ENCODE measurements at places on chromosomes 3 and 15.

GRCh38 chr3:194688946-194689345 lies 3.3 kb downstream of the FAM43A start:
- DNase-seq = no peak

- DNase-seq = no peak
Measured at GRCh38 chr15:89462198-89462912, 34.0 kb downstream of the RHCG start.

DNA sequence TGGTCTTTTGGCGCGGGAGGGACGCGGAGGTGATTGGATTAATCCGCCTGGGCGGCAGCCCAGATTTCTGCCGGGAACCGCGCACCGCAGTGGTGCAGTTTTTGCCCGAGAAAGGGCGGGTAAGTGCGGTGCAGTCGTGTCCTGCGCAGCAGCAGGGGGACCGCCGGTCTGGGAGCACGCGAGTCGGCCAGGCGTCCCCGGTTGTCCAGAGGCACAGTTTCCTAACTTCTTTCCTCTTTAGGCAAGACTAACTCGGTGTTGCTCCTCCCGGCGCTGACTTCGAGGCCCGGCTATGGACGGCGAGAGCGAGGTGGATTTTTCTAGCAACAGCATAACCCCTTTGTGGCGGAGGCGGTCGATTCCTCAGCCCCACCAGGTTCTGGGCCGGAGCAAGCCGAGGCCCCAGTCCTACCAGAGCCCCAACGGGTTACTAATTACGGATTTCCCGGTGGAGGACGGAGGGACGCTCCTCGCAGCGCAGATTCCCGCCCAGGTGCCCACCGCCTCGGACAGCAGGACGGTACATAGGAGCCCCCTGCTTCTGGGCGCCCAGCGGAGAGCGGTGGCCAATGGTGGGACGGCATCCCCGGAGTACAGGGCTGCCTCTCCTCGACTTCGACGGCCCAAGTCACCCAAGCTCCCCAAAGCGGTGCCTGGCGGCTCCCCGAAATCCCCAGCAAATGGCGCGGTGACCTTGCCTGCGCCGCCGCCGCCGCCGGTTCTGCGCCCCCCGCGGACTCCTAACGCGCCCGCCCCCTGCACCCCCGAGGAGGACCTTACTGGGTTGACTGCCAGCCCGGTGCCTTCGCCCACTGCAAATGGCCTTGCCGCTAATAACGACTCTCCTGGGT lies 736 bp downstream of the ARHGEF26 start:
- no peak for DNase-seq

- DNase-seq = no peak
Measured at GRCh38 chr3:178673529-178673928, 137.3 kb downstream of the KCNMB2 start.

DNA sequence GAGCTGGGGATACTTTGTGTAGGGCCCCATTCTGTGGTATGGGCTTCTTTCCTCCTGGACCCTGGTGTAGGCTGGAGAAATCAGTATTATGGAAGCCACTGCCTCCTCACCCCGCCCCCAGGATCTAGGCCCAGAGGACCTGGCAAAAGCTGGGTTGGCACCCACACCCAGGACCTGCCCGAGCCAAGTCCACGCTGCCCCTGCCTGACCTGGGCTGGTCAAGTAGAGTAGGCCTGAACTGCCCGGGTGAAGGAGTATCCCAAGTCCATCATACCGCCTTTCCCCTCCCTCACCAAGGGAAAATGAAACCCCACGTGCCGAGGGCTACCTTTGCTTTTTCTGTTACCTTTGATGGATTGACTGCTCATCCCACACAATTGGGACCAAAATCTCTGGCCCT lies 37.7 kb upstream of the TRAK1 start:
- DNase-seq = no peak
